Left ventricle myocardium superior (tissue), 1 donor: ENCODE measurements at places on chromosomes 7 and 10.

GRCh38 chr10:30186371-30186875 is 127.0 kb upstream of the JCAD start:
- no peak for DNase-seq

GRCh38 chr7:31744294-31744874 is 57.4 kb downstream of the PPP1R17 start:
- peak; percentile 68 for DNase-seq

DNA sequence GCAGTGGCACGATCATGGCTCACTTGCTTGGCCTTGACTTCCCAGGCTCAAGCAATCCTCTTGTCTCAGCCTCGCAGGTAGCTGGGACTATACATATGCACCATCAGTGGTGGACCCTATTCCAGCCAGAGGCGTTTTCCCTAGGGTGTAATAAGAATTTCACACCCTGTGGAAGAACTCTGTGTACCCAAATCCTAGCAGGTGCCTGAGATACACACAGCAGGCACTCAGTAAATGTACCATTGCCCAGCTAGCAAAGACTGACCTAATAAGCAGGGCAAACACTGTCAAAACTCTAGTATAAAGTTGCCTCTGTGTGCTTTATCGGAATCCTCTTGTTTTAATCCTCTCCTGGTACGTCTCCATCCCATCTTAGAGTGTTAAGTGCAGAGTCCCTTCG is 33.7 kb upstream of the BHLHA15 start:
- DNase-seq = no peak

DNA sequence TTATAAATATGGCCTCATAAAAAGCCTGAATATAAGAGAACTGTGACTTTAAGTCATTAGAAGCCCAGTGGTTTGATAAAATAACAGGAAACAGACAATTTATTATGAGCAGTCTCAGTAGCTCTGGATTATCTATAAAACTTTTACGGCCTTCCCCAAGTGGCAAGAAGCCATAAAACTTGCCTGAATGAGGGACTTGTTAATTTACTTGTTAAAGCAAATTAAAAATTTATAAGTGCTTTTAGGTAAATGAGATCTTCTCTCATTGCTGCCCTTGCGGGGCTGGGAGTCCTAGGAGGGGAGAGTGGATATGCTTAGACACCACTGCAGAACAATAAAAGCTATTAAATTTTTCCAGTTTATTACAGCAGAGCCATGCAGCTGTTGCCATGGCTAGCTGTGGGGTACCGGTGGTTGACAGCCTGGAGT is 499.9 kb downstream of the AUTS2 start:
- DNase-seq = no peak

GRCh38 chr10:100745882-100746783 is 751 bp downstream of the PAX2 start:
- DNase-seq = no peak

- DNase-seq = no peak
Observed at GRCh38 chr10:69570050-69570816, 3.0 kb downstream of the NEUROG3 start.

GRCh38 chr7:86733783-86734182 is 90.1 kb downstream of the GRM3 start:
- DNase-seq = no peak

DNA sequence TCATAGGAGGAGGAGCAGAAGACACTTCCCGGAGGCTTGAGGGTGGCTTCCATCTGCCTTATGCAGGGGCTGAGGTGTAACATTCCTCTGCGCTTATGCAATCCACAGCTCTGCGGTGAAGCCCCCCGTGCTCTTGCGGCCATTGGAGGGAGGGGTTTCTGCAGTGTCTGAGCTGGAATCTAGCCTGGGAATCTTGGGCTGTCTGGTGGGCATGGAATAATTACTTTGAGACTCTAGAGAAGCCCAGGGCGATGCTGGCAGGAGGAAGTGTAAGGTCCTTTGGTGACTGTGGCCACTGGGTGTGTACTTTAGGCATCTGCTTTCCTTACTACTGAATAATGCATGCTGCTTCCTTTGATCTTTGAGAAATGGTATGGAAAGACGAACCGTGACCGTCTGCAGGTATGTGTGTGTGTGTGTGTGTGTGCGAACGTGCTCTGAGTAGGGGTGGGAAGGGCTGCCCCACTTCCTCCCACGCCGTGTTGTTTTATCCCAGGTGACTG is 181.0 kb downstream of the PRPF18 start:
- no peak for DNase-seq

DNA sequence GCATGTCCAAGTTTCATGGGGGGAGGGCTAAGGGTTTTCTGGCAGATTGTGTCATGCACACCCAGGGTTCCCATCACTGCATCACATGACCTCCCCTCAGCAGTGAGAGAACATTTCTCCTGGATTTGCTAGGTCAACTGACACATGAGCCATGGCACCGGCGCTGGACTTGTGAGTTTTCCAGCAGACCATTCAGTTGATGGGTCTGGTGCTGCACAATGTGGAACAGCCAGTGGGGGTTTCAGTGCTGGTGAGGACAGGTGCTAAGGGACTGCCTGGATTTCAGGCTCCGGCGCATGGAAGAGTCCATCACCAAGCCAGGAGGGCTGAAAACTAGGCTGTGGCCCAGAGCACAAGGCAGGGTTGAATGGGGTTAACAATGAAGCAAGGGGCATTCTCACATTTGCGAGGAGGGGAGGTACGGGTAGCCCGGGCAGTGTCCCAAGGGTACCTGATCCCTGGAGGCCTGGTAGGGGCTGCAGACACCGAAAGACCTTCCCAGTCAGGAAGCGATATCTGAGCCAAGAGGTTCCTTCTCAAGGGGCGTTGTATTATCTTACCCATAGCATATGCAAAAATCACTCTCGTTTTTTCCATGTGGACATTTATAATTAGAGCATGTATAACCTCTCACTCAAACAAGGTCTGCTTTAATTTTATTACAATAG is 203.0 kb downstream of the TNS3 start:
- no peak for DNase-seq

DNA sequence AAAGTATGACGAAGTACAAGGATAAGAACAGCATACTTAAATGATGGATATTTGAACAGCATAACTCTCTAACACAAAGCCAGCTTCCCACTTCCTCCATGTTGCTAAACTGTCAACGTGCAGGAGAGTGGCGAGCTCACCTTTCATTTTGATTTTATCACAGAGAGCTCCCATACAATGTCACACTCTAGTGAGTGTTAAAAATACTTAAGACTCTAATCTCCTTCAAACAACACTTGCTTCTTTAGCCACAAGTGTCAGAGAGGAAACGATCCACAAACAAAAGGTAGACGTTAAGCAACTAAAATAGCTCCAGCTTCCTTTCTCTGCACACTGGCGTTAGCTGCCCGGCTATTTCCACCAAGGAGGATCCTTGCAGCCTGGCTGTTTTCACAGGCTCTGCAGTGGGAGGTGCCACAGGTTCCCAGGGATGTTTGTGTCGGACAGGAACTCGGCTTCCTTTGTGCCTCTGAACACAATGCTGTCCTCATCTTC is 194.6 kb downstream of the COBL start:
- peak; percentile 41 for DNase-seq

DNA sequence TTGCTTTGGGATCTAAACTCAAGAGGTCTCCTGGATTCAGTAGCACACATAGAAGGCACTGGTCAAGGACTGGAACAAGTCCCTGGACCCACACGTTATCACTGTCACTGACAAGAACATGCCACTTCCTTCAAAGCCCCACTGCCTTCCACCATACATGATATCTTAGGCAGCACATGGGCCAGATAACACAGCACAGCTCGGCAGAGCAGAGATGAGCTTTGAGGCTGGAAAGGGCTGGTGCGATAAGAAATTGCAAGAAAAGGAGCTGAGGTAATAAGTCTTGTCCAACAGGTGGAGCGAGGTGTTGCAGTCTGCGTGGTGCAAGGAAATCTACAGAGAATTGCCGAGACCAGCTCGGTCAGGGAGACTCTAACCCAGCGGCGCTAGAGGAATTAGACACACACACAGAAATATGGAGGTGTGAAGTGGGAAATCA is 139.8 kb upstream of the CDK13 start:
- no peak for DNase-seq

DNA sequence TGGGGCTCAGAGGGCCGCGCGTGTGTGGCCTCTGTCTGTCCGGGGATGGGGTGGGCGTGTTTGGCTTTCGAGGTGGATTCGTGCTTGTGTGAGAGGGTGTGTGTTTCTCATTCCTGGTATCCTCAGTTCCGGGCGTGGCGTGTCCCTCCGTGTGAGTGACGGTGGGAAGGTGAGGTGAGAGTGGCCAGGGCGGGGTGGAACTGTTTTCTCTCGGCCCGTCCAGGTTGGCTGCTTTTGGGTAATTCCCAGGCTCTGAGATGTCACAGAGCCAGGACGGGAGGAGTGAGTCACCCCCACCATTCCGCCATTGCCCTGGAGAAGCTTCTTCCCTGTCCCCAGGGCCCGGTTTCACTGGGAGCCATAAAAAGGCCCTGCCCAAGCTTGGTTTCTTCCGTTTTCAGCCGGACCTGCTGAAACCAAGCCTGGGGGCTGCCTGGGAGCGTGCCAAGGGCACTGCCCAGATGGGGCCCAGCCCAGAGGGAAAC is 21.3 kb upstream of the CLDN4 start:
- DNase-seq = peak; percentile 20

DNA sequence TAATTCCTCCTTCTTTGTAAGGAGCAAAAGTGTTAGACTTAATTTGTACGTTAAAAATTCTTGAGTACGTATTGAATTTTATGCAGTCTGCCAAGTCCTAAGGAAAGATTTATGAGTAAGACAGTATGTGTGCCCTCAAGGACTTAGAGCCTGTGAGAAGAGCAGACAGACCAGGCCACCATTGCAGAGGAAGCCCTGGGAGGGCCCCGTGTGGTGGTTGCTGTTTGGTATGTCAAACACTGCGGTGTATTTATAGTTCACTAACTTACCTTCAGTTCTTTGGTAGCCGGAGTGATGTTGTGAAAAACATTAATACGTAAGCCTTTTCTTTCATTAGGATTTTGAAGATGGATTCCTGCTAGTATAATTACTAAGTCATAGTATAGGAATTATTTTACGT is 82.9 kb downstream of the GALNT11 start:
- DNase-seq = no peak

GRCh38 chr10:68276224-68276623 is 44.3 kb upstream of the ATOH7 start:
- DNase-seq = no peak

DNA sequence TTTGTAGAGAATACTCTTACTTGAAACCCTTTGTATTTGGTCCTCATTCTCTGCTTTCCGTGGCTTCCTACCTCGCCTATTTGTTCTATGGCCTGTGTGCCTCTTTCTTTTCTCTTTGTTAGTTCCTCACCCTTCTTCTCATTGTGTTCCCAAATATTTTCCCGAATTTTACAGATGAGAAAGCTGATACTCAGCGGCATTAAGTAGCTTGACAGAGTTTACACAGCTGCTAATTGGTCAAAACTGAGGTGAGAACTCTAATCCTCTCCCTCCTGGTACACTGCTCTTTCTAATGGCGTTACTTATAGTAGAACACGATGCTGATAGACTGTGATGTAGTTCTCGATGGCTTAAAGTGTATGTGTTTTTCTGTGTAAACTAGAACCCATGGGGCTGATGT is 80.7 kb upstream of the HDAC9 start:
- no peak for DNase-seq

DNA sequence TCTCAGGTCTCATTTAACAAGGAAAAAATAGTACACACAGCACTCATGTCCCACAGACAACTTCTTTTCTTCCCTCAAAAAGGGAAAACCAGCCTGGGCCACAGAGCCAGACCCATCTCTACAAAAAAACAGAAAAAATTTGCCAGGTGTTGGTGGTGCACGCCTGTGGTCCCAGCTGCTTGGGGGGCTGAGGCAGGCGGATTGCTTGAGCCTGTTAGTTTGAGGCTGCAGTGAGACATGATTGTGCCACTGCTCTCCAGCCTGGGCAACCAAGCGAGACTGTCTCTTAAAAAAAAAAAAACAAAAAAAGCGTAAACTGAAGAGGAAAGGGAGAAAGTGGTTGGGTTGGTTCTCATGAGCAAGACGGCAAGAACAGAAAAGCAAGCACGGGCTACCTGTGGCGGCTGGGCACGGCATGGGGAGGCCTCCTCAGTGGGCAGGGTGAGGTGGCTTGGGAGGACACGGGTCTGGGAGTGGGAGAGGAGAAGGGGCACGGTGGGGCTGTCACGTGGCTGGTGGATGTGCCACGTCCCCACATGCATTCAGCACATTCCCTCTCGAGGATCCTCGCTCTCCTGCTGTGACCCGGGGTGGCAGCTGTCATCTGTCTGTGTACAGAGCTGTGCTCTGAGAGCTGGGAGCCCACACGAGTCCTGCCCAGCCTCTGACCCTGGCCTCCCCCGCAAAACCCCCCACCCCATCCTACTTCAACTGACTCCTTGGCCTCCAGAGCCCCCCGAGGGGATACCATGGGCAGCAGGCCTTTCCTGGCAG is 219.7 kb downstream of the MLLT10 start:
- DNase-seq = no peak

DNA sequence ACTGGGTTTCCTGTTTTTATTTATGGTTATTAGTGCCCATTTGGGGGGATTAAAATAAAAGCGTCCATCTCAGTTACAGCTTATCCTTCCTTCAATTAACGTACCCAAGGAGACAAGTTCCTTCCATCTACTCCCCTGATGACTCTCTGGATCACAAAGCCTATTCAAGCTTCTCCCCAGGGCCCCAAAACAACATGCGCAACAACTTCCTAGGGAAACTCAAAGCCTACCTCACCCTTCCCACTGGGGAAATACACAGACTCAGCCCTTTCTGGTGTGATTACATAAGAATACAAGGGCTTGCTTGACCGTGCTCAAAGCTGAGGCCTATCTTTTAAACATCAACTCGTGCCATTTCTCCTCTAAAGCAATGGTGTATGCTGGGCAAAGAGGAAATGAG is 112.4 kb downstream of the CDK6 start:
- DNase-seq = no peak

DNA sequence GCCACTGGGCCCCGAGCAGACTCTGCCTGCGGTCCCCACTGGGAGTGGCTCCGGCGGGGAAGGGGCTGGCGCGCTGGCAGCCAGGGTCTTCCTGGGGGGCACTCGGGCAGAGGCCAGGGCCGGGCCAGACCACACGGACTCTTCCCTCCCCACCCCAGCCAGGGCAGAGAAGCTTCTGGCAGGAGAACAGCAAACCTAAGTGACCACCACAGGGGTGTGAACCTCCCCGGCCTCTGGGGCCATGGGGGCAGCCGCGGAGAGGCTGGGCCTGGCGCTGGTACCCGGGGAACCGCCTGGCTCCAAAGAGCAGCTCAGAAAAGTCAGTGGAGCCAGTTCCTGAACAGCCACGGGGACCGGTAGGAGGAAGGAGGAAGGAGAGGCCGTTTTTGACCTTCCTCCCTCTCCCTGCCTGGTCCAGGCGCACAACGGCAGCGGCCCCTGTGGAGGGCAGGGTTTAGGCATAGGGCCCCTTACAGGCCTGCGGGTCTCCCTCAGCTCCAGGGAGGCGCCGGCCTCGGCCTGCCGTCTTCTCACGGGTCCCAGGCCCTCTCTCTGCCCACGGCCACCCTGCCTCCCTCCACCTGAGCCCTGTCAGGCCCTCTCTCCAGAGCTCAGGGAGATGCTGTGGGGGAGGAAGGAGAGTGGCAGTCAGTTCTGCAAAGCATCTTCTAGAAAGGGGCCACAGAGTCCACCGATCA is 51.8 kb downstream of the TMEM209 start:
- DNase-seq = no peak

GRCh38 chr7:122803323-122803722 is 82.9 kb downstream of the CADPS2 start:
- DNase-seq = no peak
